Activated CD4-positive, alpha-beta memory T cell treated with anti-CD3 and anti-CD28 coated beads, Interleukin-2, amount 10 ng/mL, durations not matched to agents 7 days and 5 days (primary cell): ENCODE measurements at places on chromosomes 2 and 18. TPM values are rescaled to one million over a fixed set of nuclear protein-coding genes. Genes with fewer than 3 reads are reported as not detected.

DNA sequence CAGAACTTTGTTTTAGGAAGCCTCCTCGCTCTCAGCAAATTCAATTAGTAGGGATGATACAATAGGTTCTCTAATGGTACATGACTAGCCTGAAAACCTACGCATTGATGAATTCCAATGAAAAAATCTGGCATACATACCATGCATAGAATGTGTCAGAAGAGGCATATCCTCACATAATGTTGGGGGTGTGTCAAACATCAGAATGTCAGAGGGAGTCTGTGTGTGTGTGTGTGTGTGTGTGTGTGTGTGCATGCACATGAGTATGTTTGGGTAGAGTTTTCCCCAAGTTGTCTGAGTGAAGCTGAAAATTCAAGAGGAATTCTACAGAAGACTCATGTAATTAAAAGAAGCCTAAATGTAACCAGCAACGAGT is 78.5 kb downstream of the FIGN start:
- no peaks in the 10 kb centered on the region for H3K4me1 ChIP-seq
- no peaks in the 10 kb centered on the region for H3K36me3 ChIP-seq
- DNase-seq: no peak
- H3K4me3 ChIP-seq: no peak overlapping the region

DNA sequence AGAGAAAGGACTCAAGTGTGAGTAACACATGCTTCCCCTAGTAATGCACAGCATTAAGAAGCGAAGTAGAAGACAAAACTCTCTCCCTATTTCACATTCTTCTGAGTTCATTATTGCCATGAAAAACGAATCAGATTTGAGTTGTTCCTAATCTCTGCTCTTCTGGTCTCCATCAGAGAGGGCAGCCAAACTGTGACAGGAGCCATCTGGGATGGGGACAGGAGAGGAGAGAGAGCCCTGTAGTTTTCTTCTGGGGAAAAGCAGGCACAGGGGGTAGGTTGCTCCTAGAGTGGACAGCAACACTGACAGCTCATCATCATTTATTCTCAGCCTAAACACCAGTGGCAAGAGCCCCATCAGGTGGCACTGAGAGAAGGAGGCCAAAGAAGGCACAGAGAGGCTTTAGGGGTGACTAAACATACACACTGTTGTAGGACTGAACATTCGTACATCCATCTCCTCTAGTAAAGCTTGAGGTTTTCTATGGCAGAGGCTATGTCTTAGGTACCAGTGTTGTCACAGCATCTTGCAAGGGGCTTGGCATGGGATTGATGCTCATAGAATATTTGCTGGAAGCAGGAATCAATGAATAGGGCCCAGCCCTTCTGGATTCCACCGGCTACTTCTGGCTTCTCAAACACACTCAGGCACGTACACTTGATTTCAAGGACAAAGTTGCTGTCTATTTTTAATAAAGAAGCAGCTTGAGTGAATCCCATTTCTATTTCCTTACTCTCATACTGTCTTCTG is 33.1 kb downstream of the SLC8A1 start:
- H3K27me3 ChIP-seq: no peaks in the 10 kb centered on the region
- no peaks in the 10 kb centered on the region for H3K4me1 ChIP-seq
- no peak overlapping the region for H3K27ac ChIP-seq
- no peaks in the 10 kb centered on the region for H3K36me3 ChIP-seq

DNA sequence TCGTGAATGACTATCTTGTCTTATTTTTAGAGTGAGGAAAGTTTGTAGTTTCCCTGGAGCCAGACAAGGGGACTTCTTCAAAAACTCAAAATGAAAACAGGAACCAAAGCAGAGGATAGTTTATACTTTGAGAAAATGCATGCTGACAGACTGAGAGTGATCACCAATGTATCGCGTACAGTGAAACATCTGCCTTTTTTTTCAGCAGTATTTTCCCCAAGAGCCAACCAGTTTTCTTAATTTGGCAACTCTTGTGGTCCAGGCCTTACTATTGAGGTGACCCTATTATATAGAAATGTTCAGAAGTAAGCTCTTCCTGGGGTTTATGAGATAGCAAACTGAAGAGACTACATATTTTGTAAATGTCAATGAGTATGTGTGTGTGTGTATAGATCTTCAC is 153.7 kb upstream of the VRK2 start:
- DNase-seq: no peak
- no peaks in the 10 kb centered on the region for H3K4me1 ChIP-seq
- peaks cover 2% of the 10 kb centered on the region for H3K27me3 ChIP-seq
- H3K27ac ChIP-seq: no peak overlapping the region

DNA sequence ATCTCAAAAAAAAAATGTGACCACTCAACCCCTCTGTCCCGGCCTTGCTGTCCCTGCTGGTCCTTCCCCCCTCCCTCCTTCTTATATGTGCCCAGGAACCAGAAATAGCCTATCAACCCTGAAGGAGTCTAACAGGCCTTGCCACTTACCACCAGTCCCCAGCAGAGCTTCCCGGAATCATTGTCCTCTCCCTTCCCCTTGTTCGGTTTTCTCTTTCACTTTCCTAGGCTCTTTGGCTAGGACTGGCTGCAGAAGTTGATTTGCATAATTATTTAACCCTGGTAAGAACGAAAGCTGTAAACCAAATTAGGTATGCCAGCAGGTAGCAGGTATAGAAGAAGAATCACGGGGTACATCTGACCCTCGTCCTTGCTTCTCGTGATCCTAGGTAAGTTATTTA is 72.6 kb upstream of the ZNF532 start:
- peaks cover 7% of the 10 kb centered on the region for H3K27me3 ChIP-seq
- H3K4me3 ChIP-seq: no peak overlapping the region
- no peaks in the 10 kb centered on the region for H3K36me3 ChIP-seq
- no peaks in the 10 kb centered on the region for H3K4me1 ChIP-seq

- H3K4me3 ChIP-seq: no peak overlapping the region
- no peak overlapping the region for H3K27ac ChIP-seq
- H3K36me3 ChIP-seq: no peaks in the 10 kb centered on the region
- no peak for DNase-seq
- H3K4me1 ChIP-seq: peaks cover 9% of the 10 kb centered on the region
Measured at GRCh38 chr2:136250131-136250530, 132.2 kb upstream of the CXCR4 start.

GRCh38 chr2:155528034-155528433 is 804.5 kb downstream of the NR4A2 start:
- no peak overlapping the region for H3K27ac ChIP-seq
- no peaks in the 10 kb centered on the region for H3K36me3 ChIP-seq
- H3K27me3 ChIP-seq: no peaks in the 10 kb centered on the region
- no peak overlapping the region for H3K4me3 ChIP-seq
- H3K4me1 ChIP-seq: no peaks in the 10 kb centered on the region
- no peak for DNase-seq

- no peak overlapping the region for H3K27ac ChIP-seq
- H3K27me3 ChIP-seq: peaks cover 9% of the 10 kb centered on the region
- DNase-seq: no peak
- H3K36me3 ChIP-seq: no peaks in the 10 kb centered on the region
- H3K4me1 ChIP-seq: no peaks in the 10 kb centered on the region
- no peak overlapping the region for H3K4me3 ChIP-seq
Measured at GRCh38 chr2:208065476-208065875, 40.1 kb upstream of the PLEKHM3 start.

- peaks cover 9% of the 10 kb centered on the region for H3K27me3 ChIP-seq
- no peak for DNase-seq
- H3K4me3 ChIP-seq: no peak overlapping the region
- H3K36me3 ChIP-seq: no peaks in the 10 kb centered on the region
- H3K27ac ChIP-seq: no peak overlapping the region
Measured at GRCh38 chr2:3102081-3102921, 275.3 kb downstream of the EIPR1 start.

DNA sequence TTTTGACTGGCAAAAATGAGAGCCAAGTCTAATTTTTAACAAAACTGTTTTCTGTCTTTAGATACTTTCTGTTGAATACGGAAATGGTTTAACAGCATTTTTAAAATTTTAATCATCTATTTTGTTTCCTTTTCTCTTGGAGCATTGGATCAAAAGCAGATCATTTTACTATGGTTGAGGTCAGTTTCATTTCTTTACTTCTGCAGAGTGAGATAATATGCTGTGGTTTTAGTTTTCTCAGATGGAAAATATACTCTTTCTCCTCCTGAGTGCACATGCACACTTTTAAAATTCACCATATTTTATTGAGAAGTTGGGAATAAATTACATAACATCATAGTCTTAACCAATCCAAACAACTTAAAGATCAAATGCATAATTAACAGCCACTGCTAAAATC is 283.3 kb downstream of the SLC8A1 start:
- no peaks in the 10 kb centered on the region for H3K36me3 ChIP-seq
- no peak overlapping the region for H3K4me3 ChIP-seq

- H3K27me3 ChIP-seq: peaks cover under 1% of the 10 kb centered on the region
- H3K27ac ChIP-seq: no peak overlapping the region
- no peak for DNase-seq
- no peak overlapping the region for H3K4me3 ChIP-seq
- H3K4me1 ChIP-seq: no peaks in the 10 kb centered on the region
- H3K36me3 ChIP-seq: no peaks in the 10 kb centered on the region
Measured at GRCh38 chr2:158718851-158719250, 76.3 kb upstream of the DAPL1 start.

DNA sequence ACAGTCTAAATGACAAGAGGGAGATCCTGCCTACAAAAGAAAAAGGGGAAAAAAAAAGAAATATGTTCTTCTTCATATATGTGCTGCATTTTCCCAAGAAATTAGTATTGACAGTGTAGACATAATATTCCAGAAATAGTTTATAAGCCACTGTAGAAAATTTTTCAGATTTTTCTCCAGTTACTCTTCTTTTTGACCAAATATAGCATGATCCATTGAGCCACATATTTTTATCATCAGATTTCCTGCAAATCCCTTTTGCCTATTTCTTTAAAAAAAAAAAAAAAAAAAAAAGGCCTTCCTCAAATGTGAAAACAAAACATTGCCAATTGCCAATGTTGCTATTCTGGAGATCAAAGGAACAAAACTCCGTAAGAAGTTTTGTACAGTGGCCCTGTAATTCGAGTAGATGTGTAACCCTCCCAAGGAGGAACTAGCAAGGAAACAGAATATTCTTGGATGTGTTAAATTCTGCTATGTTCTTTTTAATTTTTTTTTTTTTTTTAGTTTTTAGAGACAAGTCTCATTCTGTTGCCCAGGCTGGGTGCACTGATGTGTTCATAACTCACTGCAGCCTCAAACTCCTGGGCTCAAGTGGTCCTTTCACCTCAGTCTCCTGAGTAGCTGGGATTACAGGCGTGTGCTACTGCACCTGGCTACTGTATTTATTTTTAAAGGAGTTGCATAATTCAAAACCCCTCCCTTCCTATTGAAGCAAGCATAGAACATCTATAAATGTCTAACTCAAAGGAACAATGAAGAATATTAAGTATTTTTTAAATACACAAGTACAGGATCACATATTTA is 12.5 kb upstream of the CABYR start:
- H3K4me3 ChIP-seq: no peak overlapping the region
- H3K36me3 ChIP-seq: peaks cover 57% of the 10 kb centered on the region
- no peak overlapping the region for H3K27ac ChIP-seq

GRCh38 chr18:67243799-67244587 is 272.5 kb downstream of the DSEL start:
- DNase-seq: peak; percentile 18
- peak overlapping the region; percentile 72 for H3K4me3 ChIP-seq
- peak overlapping the region; percentile 80 for H3K27ac ChIP-seq
- peaks cover 15% of the 10 kb centered on the region for H3K4me1 ChIP-seq
- H3K27me3 ChIP-seq: no peaks in the 10 kb centered on the region

GRCh38 chr2:203783496-203784203 is 77.2 kb downstream of the CD28 start:
- no peaks in the 10 kb centered on the region for H3K27me3 ChIP-seq
- H3K4me1 ChIP-seq: peaks cover 55% of the 10 kb centered on the region
- H3K27ac ChIP-seq: no peak overlapping the region
- H3K4me3 ChIP-seq: no peak overlapping the region
- peaks cover 10% of the 10 kb centered on the region for H3K36me3 ChIP-seq
- DNase-seq: no peak

GRCh38 chr2:42849311-42849710 is 56.9 kb upstream of the HAAO start:
- H3K36me3 ChIP-seq: no peaks in the 10 kb centered on the region
- no peaks in the 10 kb centered on the region for H3K4me1 ChIP-seq
- no peaks in the 10 kb centered on the region for H3K27me3 ChIP-seq
- H3K4me3 ChIP-seq: no peak overlapping the region
- H3K27ac ChIP-seq: no peak overlapping the region

DNA sequence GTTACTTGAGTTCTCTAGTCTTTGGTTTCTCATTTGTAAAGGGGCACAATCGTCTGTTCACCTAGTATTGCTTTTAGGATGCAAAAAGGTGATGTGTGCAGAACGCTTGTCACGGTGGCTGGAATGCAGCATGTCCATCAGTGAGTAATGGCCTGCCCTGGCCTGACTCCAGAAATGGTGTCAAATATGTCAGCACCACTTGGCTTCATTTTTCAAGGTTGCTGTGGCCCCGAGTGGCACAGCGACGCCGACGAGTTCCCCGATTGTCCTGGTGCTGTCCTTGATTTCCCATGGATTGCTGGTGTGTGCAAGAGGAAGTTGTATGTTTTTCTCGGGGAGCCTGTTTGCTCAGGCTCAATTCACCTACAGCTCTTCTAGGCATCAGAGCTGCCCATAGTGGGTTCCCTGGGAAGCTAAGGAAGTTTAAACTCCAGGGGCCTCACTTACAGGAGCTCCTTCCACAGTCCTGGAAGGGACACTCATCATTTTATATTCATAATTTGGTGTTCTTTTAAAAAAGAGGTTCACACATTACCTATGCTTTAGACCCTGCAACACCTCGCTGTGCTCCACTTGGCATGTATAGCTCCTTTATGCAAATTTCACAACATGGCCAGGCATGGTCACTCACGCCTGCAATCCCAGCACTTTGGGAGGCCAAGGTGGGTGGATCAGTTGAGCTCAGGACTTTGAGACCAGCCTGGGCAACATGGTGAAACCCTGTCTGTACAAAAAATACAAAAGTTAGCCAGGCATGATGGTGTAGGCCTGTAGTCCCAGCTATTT is 25.6 kb upstream of the ZNF407 start:
- H3K4me1 ChIP-seq: no peaks in the 10 kb centered on the region
- no peak for DNase-seq
- peaks cover 16% of the 10 kb centered on the region for H3K27me3 ChIP-seq
- H3K4me3 ChIP-seq: no peak overlapping the region
- peaks cover 2% of the 10 kb centered on the region for H3K36me3 ChIP-seq

- no peaks in the 10 kb centered on the region for H3K36me3 ChIP-seq
- no peak overlapping the region for H3K4me3 ChIP-seq
- no peaks in the 10 kb centered on the region for H3K27me3 ChIP-seq
- DNase-seq: no peak
Measured at GRCh38 chr18:6370886-6371635, 43.6 kb downstream of the L3MBTL4 start.

The NEU4 gene
- 0.43 TPM for total RNA-seq

The PLCD4 gene
- 0.10 TPM for total RNA-seq

The CREG2 gene
- total RNA-seq: 0.98 TPM

The TMEM150A gene
- total RNA-seq: 1.3 TPM

The PELI1 gene
- total RNA-seq: 45.0 TPM

The ACTG2 gene
- not detected for total RNA-seq

The SIGLEC15 gene
- total RNA-seq: not detected

The MOGAT1 gene
- not detected for total RNA-seq

The NFU1 gene
- total RNA-seq: 24.4 TPM

The LCT gene
- 0.08 TPM for total RNA-seq

The KRTCAP3 gene
- total RNA-seq: 10.1 TPM

The SPP2 gene
- total RNA-seq: not detected

The VAMP8 gene
- total RNA-seq: 132 TPM
